ENCODE measurements at places on chromosomes 3 and 15.

GRCh38 chr3:65779390-65779789, 259.3 kb downstream of the MAGI1 start:
- DNase-seq: no peak

GRCh38 chr3:133845127-133845526, 39.5 kb downstream of the SRPRB start:
- no peak for DNase-seq

- DNase-seq: no peak
Observed at GRCh38 chr3:12886106-12886679, 44.8 kb upstream of the RPL32 start.

DNA sequence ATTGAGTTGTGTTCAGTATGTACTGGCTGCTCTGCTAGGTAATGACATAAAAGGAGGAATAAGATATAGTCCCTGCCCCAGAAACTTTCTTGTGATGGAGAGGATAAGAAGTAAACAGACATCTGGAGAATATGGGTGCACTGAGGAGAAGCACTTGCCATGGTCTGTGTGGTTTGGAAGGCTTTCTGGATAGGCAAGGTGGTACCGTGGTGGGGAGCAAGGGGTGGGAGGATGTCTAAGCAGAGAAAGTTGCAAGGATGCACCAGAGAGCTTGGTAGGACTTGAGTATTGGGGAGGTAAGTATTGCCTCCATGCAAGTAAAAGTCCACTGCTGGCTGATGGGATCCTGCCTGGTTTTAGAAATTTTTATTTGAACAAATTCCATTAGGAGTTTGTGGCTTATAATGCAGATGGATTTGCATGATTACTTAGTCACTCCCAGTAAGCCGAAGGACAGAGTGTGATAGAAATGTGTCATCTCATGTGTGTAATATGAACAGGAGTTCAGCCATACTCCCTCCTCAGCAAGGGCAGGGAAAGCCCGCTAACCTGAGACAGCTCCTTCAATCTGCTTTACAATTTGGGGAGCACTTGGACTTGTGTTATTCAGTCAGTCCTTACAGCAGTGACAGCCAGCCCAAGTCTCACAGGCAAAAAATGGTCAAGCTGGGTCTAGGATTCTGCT, 53.6 kb downstream of the CLSTN2 start:
- DNase-seq: no peak

DNA sequence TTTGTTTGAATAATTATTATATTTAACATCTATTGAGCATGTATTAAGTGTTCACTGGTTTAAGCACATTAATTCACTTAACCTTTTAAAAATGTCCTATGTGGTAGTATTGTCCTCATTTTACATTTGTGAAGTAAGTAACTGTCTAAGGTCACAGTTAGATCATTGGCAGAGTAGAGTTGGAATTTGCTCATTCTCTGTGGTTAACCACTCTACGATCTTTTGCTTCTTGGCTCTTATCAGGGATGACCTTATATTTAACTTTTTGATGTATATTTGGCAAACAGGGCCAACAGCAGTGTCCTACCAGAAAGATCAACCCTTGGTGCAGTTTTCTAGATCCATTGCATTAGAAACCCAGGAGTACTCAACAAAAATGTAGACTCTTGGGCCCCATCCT, 34.0 kb downstream of the PXK start:
- DNase-seq: no peak

GRCh38 chr15:69154684-69155083, 5.8 kb upstream of the GLCE start:
- no peak for DNase-seq

GRCh38 chr15:71538181-71538580, 272.2 kb upstream of the NR2E3 start:
- DNase-seq: no peak

DNA sequence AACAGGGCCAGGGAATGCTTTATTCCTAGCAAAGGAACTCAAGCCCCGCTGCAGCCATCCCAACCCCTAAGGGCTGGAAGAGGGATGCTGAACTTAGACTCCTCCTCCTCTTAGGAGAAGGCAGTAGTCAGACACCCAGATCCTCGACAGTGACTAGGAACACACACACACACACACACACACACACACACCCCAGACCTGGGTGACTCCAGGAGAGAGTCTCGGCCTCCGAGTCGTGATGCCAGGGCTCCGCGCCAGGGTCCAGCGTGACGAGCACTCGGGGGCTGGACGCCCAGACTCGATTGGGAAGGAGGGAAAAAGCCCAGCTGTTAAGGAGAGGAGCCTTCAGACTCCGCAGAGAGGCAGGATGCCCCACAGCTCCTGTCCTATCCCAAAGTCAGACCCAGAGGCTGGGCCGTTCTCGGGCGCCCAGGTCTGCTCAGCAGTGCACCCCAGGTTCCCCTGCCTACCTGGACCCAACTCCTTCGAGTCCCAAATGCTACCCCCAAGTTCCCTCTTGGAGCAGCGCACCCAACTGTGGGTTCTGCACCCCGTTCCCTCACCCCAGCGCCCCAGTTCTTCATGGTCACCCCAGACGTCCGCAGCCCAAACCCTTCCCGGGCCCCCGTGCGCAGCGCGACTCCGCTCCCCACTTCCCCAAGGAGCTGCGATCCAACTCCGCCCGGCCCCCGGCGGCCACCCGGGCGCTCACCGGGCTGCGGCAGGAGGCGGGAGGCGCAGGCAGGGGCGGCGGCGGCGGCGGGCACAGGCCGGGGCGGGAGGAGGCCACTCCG, 421 bp downstream of the BMF start:
- DNase-seq: no peak

- no peak for DNase-seq
Observed at GRCh38 chr3:153639631-153640030, 477.6 kb downstream of the RAP2B start.

GRCh38 chr3:122063908-122064307, 8.7 kb downstream of the CD86 start:
- no peak for DNase-seq

- no peak for DNase-seq
Observed at GRCh38 chr15:88710027-88710715, 71.4 kb downstream of the ISG20 start.

DNA sequence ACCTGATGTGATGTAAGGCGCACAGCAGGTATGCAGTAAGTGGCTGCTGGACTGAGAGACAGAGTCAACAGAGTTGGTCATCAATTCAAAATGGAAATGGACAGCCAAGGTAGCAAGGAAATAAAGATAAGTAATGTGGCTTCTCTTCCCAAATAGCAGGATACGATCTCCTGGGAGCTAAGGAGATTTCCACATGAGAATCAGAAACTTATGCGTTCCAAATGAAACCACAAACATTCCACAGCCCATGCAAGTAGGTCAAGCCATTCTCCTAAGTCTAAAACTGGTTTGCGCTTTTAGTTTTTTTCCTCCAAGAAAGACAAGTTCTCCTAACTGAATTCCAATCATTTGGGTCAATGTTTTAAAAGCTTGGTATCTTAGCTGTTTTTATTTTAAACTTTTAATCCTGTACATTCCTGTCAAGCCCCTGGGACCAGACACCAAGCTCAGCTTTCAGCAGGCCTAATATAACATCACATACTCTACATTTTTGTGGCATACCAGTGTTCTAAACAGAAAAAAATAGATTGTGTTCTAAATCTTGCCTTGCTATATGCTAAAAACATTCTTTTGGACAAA, 73.7 kb upstream of the TSPAN3 start:
- DNase-seq: no peak

GRCh38 chr3:186571644-186572013, 1.1 kb downstream of the DNAJB11 start:
- DNase-seq: no peak

DNA sequence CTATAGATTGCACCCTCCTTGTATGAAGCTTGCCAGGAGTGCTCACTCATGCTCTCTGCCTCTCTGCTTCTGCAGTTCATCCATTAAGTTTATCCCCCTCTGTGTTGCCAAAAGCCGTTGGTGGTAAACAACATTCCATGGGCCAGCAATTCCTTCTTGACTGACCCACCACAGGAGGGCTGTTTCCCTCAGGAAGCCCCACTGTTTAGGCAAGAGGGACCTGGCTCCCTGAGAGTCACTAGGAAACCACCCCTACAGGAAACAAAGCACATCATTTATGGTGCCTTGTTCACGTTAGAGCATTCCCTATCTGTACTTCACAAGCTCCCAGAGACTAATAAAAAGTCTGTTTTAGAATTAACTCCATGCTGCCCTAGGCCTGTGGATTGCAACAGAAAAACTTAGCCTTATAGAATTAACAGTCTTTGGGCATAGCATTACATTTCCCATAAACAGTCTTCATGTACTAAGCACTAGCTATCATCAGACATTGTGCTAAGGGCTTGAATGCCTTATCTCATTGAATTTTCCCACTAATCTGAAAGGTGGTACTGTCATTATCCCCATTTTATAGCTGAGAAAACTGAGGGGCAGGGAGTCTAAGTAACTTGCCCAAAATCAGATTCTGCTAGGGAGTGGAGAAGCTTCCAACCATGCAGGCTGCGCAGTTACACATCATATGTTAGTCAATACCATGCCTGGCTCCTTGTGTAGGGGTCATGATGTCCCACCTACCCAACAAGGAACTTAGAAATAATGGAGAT, 149.9 kb downstream of the SHQ1 start:
- no peak for DNase-seq

DNA sequence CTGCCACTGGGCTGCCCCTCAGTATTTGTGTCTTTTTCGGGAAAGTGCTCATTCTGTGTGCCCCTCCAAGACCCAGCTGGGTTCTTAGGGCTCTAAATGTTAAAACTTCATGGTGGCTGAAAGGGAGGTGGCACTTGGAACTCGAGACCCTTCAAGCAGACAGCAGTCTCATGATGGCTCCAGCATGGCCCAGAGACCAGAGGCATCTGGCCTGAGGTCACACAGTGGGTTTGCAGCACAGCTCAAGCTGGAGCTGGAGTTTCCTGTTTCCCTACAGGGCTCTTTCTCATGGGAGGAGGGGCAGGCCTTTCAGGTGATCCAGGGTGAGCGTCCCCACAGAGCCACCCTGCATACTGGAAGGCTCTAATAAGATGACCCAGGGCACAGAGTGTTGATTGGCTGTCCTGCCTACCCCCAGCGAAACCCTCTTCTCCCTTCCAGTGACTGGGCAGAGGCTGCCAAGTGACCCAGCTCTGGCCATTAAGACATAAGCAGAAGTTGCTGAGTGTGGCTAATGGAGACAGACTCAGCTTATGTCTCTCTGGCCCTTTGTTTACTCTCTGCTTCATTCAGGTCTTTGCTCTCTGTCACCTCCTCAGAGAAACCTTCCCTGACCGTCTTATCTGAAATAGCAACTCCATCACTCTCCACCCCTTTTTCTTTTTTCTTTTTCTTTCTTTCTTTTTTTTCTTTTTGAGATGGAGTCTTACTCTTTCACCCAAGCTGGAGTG, 166.6 kb upstream of the SMAD3 start:
- no peak for DNase-seq

- DNase-seq: no peak
Observed at GRCh38 chr3:124553178-124553577, 177.1 kb upstream of the UMPS start.

GRCh38 chr3:180875124-180875698, 37.3 kb upstream of the FXR1 start:
- no peak for DNase-seq

- no peak for DNase-seq
Observed at GRCh38 chr15:74976159-74976558, 19.2 kb upstream of the SCAMP5 start.

DNA sequence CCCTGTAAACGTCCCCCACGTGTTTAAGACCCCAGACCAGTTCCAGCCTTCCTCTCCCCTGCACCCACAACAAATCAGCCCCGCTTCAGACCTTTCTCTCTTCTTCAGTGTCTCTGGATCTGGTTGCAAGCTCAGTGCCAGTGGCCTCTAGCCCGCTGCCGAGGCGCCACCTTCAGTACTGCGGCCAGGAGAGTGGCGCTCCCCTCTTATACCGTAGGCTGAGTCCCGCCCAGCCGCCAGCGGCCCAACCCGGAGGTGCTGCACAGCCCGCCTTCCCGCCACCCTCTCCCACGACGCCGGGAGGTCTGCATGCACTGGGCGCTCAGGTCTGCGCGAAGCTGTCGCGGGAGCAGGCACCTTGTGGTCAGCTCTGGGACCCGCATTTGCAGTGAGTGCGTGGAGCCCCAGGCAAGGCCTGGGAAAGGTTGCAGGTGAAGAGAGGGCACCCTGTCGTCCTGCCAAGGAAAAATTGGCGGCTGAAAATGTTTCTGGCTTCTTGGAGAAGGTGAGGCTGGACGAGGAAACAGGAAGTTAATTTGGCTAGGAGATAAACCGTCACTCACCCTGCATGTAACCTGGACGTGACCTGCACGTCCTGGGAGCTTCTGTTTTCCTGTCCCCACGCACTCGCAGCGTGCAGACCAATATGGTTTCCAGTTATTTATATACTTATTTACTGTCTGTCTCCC, at the start of gene C2CD4B:
Gene C2CD4B (minus strand): TSS at position 182 of the 689 bp plus-strand sequence. CDS start 301 bp downstream, outside the sequence.
- DNase-seq: no peak

GRCh38 chr3:55544219-55544618, 57.1 kb upstream of the WNT5A start:
- no peak for DNase-seq

DNA sequence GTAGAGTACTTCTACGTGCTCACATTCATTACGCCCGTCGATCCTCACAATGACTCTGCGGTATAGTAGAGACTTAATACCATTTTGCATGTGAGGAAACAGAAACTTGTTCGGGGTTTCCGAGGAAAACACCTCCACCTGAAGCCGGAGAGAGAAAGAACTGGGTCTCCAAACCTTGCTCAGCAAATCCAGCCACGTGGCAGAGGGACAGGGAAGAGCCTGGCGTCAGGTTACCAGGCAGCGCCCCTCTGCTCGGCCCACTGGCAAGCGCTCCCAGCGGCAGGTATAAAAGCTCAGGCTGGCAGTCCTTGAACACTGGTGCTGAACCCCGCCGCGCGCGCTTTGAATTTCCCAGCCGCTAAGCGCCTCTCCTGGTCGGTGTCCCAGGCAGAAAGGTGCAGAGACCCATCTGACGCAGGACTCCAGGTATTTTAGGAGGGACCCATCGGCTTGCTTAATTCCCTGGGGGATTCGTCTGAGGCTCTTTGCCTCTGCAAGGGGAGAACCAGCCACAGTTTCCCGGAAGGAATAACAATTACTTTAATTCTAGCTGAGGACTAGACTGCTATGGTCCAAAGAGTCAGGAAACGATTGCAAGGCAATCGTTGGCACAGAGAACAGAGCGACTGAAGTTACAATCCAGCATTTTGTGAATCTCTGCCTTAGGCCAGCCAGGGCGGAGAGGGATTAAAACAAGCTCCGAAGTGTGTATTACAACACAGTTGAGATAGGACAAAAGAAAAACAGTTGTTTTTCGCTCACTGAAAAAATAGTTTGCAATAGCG, at the start of gene C2CD4A:
Gene C2CD4A (plus strand): TSS at position 315 of the 785 bp plus-strand sequence. CDS start 637 bp downstream, outside the sequence.
- DNase-seq: peak; percentile 24

- DNase-seq: no peak
Observed at GRCh38 chr3:140363801-140364200, 314.1 kb upstream of the TRIM42 start.

DNA sequence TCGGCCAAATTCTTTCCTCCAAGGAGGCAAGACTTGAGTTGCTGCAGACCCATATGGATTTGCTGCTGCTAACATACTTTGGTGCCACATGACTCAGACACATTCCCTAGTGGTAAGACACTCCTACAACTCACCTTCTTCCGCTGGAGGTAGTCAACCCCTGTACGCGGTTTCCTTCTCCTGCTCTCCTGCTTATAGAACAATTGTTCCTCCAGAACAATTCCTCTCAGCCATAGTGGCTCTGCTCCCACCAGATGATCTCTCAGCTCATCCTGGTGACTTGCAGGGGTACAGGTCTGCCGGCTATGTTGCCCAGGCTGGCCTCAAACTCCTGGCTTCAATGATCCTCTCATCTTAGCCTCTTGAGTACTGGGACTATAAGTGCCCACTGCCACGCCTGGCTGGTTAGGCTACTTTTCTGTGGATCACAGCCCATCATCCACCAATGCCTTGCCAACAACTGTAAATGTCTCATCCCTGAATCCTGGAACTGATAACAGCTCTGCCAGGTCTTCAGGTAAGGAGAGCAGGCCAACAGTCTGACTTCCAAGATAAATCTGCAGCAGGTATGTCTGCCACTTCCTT, 2.4 kb upstream of the CXCR6 start:
- no peak for DNase-seq

All from activated gamma-delta T cell (primary cell).